ENCODE measurements at places on chromosomes 13 and 19. TPM values are rescaled to one million over a fixed set of nuclear protein-coding genes. Genes with fewer than 3 reads are reported as not detected.

DNA sequence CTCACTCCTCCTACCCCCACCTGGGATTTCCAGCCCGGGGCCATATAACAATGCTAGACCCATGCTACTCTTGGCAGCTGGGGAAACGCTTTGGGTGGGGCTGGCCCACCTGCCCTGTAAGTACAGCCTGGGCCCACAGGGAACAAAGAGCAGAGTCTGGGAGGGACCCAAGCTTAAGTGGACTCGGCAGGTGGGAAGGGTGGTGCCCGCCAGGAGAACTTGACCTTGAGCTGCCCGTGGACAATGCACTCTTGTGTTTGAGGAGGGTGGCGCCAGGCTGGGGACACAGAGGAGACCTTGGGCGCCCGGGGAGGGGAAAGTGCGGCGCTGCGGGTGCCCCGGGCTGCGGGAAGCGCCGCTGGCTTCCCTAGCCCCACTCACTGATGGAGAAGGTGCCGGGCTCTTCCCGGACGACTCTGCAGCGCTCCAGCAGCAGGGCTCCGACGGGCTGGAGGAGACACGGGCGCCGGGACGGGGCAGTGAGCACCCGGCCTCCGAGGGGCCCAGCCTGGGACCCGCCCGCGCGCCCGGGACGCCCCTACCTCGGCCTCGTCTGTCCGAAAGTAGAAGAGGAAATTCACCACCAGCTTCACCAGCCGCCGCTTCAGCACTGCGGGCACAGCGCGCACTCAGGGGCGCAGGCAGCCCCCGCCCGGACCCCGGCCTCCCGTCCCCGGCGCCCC lies 607 bp downstream of the PLEKHJ1 start:
- no peak for DNase-seq

DNA sequence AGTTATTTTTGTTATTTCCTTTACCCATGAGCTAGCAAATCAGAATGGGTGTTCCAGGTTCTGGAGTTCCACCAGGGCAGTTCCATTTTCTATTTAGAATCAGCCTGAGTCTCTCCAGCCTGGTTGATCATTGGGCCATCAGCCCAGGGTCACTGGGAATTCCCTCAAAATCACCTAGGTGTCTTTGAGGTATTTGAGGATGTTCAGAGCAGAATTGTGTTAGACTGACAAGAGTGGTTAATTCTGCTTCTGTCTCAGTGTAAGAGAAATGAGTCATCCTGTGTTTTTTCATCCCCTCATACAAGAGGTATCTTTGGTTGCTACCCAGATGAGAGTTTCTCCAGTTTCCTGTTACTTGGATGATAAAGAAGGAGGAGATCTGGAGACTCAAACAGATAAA lies 11.7 kb downstream of the ZNF66 start:
- no peak for DNase-seq

- no peak for DNase-seq
These were observed 427 bp downstream of the ZNF160 start for GRCh38 chr19:53102756-53103233.

GRCh38 chr13:113647351-113648215 lies 10.4 kb downstream of the ATP4B start:
- peak; percentile 1 for DNase-seq

- no peak for DNase-seq
These were observed 19.5 kb downstream of the N4BP2L1 start for GRCh38 chr13:32408296-32409000.

APOC1 gene
- total RNA-seq: 48.5 TPM

Measured in Panc1 (cell line).